ENCODE measurements at places on chromosomes 7 and 10. TPM values are rescaled to one million over a fixed set of nuclear protein-coding genes. Genes with fewer than 3 reads are reported as not detected.

NPSR1 gene
- total RNA-seq = not detected

LAMTOR4 gene
- 131 TPM for total RNA-seq

MAPK8 gene
- total RNA-seq = 47.9 TPM

C7orf33 gene
- total RNA-seq = not detected

NPC1L1 gene
- 0.21 TPM for total RNA-seq

AQP1 gene
- 826 TPM for total RNA-seq

SNCG gene
- 25.0 TPM for total RNA-seq
